ENCODE measurements at places on chromosomes 4 and X. TPM values are rescaled to one million over a fixed set of nuclear protein-coding genes. Genes with fewer than 3 reads are reported as not detected.

TBX22 gene
- not detected for total RNA-seq

NDNF gene
- total RNA-seq, result not detected

TREX2 gene
- 0.39 TPM for total RNA-seq

TEX13D gene
- not detected for total RNA-seq

FDCSP gene
- not detected for total RNA-seq

DRD5 gene
- total RNA-seq, result not detected
